Sigmoid colon (tissue), 7 donors: ENCODE measurements at places on chromosomes 12 and 14. TPM values are rescaled to one million over a fixed set of nuclear protein-coding genes. Genes with fewer than 3 reads are reported as not detected.

DCAF11 gene
- 56.4 TPM for total RNA-seq

C14orf180 gene
- total RNA-seq: 0.16 TPM

CFAP73 gene
- total RNA-seq: not detected

DIO2 gene
- total RNA-seq: 1.8 TPM

TSHR gene
- total RNA-seq: not detected

ASB2 gene
- 154 TPM for total RNA-seq

RPS6KL1 gene
- 4.6 TPM for total RNA-seq

OTUB2 gene
- 0.49 TPM for total RNA-seq

ARF6 gene
- total RNA-seq: 37.4 TPM

GDF11 gene
- total RNA-seq: 4.5 TPM

PSMD9 gene
- 33.0 TPM for total RNA-seq

TMTC1 gene
- total RNA-seq: 71.8 TPM

SERPINA9 gene
- total RNA-seq: not detected

PMCH gene
- total RNA-seq: not detected

SERPINA10 gene
- total RNA-seq: not detected

ATG2B gene
- total RNA-seq: 25.7 TPM

WIF1 gene
- total RNA-seq: not detected

TSPAN9 gene
- total RNA-seq: 19.1 TPM

SLC16A7 gene
- 38.8 TPM for total RNA-seq

DEPDC4 gene
- total RNA-seq: not detected

EAPP gene
- total RNA-seq: 37.3 TPM

OR10A7 gene
- total RNA-seq: not detected

NYNRIN gene
- total RNA-seq: 17.4 TPM
